Right ventricle myocardium superior (tissue), 1 donor: ENCODE measurements at places on chromosomes 2 and 18. TPM values are rescaled to one million over a fixed set of nuclear protein-coding genes. Genes with fewer than 3 reads are reported as not detected.

Gene CHRNA1
- not detected for total RNA-seq

Gene FOXD4L1
- total RNA-seq, result not detected

Gene SFT2D3
- 3.2 TPM for total RNA-seq

Gene XIRP2
- total RNA-seq, result 206 TPM

Gene RGPD4
- total RNA-seq, result 0.11 TPM

Gene IL1B
- 0.30 TPM for total RNA-seq

Gene STARD6
- not detected for total RNA-seq

DNA sequence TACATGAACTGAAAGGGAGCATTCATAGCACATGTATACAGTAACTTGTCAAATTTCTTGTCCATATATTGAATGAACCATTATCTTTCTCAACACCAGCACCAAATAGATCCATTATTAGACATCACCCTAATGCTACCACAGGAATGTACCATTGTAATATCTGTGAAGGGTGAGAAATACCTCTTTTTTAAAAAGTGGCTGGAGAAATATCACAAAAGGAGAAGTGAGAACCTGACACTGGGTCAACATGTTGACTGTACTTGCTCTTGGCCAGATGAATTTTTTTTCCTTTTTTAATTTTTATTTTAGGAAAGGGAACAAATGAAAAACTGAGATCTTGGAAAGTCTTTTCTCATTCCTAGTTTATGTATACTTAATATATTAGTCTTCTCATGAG lies 63.5 kb downstream of the CAVIN2 start:
- no peak for DNase-seq

- no peak for DNase-seq
Observed at GRCh38 chr2:220442012-220442411, 814.6 kb downstream of the SLC4A3 start.

GRCh38 chr2:30405260-30405605 lies 41.8 kb upstream of the LCLAT1 start:
- DNase-seq, result no peak

DNA sequence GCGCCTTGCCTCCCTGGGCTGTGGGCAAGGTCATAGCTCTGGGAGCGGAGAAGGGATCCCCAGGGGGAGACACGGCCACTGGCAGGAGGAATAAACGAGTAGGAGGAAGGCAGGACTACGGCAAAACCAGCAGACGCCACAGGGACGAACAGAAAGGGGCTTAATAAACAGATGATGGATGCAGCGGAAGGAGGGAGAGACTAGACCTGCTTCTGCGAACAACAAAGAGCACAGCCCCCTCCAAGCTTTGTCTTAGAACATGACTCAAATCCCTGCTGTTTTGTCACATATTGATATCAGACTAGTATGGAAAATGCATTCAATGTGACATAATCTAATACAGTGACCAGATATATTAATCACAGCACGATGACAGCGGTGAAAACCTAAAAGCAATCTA lies 155.9 kb upstream of the TPO start:
- DNase-seq, result no peak

- DNase-seq, result peak; percentile 80
Observed at GRCh38 chr2:46812361-46813019, 103.1 kb downstream of the MCFD2 start.

DNA sequence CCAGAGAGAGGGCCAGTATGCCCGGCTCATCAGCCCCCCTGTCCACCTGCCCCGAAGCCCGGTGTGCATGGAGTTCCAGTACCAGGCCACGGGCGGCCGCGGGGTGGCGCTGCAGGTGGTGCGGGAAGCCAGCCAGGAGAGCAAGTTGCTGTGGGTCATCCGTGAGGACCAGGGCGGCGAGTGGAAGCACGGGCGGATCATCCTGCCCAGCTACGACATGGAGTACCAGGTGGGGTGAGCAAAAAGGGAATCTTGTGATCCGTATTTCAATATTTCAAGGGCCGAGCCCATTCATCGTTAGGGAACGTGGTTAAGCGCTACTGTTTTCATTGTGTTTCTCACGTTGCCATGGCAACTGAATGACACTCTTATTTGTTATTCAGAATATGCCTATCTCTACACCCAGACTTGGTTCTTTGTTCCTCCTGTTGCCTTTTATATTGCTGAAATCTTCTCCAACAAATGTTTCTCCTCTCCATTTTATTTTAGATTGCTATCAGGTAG lies 81.5 kb downstream of the NRP2 start:
- peak; percentile 64 for DNase-seq

- peak; percentile 48 for DNase-seq
Observed at GRCh38 chr2:18467749-18468360, 92.6 kb downstream of the RDH14 start.

GRCh38 chr2:69461404-69461803 lies 24.2 kb upstream of the NFU1 start:
- DNase-seq, result no peak

- DNase-seq, result no peak
Observed at GRCh38 chr18:13284330-13285027, 65.9 kb downstream of the LDLRAD4 start.

DNA sequence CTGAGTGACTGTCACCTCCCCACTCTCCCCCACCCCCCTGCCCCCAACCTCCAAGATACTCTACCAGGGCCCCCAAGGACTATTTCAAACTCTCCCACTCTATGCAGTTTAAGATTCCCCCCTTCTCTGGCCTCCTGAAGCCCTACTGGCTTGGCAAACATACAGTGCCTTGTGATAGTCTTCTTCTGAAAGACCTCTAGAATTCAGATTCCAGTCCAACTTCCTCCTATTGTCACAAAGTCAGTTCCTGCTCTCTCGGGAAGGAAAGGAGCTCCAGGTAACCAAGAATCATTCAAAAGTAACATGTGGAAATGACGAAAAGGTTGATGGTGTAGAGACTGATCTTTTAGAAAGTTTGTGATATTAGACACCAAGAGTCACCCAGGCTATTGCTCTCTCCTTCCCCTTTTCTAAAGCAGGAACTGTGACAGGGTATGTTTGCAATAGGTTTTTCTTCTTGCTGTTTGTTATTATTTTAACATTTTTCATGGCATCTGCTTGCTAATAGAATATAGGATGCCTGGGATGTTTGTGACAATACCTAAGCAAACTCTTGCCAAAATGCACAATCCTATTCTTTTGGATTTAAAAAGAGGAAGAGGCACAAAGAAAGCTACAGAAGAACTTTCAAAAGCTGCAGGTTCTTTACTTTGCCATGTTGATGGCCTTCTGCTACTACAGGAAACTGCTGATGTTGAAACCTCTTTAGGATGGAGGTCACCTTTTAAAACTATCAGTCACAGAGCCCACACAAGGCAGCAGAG lies 93.5 kb upstream of the MGAT4A start:
- no peak for DNase-seq

DNA sequence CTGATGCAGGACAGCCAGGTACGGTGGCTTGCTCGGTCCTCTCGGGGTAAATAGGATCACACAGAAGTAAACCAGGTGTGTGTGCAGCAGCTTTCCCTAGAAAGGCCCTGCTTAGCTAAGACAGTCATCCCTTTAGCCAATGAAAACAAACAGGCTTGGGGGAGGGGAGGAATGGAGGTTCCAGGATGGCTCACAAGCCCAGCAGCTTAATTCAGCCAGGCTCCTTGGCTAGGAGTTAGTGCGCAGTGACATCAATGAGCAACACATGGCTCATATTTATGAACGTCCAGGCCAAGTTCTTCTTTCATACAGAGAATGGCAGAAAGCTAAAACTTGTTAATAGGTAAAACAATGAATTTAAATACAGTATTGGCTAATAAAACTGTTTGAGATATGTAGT lies 10.2 kb downstream of the IAH1 start:
- DNase-seq, result no peak

DNA sequence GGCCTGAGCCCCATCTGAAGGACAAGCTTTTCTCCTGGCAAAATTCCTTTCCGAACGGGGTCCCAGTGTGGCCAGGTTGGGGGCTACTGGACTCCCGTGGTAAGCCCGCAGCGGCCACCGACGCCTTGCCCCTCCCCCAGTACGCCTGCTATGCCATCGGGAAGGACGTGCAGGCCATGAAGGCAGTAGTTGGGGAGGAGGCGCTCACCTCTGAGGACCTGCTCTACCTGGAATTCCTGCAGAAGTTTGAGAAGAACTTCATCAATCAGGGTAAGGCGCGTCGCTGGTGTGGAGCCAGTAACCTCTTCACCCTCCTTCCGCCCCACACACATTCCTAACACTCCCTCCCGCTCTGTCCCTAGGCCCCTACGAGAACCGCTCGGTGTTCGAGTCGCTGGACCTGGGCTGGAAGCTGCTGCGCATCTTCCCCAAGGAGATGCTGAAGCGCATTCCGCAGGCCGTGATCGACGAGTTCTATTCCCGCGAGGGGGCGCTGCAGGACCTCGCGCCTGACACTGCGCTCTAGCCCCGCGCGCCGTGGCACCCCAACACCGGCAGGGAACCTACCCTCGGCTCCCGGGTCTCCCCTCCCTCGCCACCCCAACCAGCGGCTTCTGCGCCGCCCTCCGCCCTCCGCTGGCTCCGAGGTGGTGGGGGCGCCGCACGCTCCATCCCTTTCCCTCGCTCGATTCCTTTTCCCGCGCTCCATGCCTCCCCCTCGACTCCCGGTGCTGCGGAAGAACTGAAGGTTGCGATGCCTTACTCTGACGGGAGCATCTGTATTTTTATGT lies 13.6 kb upstream of the ANKRD53 start:
- DNase-seq, result peak; percentile 83

- DNase-seq, result peak; percentile 77
Observed at GRCh38 chr2:3780477-3781402, 77.4 kb downstream of the DCDC2C start.

DNA sequence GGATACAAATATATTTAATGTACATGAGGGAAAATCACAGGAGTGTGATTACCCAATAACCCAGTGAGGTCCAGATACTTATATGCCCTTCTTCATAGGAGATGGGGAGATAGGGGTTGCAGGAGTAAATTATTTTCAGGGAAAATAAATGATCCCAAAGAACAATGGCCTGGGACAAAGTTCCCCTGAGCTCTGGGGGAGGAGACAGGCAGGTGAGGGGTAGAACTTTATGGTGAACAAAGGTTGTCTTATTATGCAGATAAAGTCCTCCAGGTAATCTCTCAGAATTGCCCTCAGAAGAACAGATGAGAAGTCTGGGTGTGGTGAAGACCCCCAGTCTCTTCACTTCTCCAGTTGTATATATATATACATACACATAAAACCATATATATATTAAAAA lies 22.1 kb upstream of the RMDN2 start:
- DNase-seq, result no peak

DNA sequence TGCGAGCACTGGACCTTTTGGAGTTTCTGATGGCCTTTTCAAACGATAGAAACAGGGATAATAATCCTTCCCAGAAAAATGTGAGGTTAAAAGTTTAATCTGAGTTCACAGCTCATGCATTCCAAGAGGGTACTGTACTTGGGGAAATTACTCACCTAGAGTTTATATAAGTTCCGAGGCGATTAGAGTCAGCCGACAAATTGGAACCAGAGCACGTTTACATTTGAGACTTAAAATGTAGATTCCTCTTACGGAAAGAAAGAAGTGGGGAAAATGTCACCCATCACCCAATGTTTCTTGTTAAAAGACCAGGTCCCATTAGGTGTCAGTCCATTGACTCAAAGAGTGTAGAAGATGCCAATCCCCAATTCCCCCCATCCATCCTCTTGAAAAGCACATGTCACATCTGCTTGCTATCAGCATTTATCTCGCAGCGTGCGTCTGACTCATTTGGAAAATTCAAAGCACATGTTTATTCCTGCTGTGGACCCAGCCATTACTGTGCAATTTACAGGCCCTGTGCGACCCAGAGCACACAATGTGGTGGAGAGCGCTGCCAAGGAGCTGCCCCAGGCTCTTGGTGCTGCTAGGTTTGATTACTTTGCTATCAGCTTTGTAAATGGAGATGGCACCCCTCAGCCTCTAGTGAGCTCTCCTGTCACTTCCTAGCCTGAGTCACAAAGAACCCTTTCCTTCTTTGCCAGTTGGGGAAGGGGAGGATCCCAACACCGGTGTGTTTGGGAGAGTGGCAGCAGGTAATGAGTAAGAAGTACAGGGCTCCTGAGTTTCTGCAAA lies 104.8 kb downstream of the COLEC12 start:
- DNase-seq, result no peak

DNA sequence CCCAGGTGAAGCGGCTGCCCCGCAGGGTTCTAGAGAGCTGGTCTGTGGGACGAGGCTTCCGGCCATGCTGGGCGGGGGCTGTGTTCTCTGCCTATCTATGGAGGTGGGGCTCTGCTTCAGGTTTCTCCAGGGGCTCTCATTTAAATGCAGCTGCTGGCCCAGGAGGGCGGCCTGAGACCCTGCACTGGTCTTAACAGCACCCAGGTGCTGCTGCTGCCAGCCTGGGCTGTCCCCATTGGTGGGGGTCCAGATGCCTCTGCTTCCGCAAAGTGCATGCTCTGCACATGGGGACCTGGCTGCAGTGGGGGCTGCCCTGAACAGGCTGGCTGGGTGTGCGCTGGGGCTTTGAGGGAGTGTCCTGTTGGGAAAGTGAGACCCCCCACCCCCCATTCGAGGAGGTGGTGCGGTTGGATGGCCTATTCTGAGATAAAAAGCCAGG lies 29.7 kb upstream of the ALLC start:
- DNase-seq, result no peak

GRCh38 chr2:158714420-158714819 lies 80.7 kb upstream of the DAPL1 start:
- DNase-seq, result no peak
